ENCODE measurements at places on chromosomes 7 and 10.

GRCh38 chr7:88057655-88058054 lies 123.6 kb downstream of the ADAM22 start:
- DNase-seq, result no peak

GRCh38 chr10:36872702-36873393 lies 252.6 kb upstream of the ANKRD30A start:
- DNase-seq, result no peak

GRCh38 chr10:13019280-13019679 lies 17.8 kb upstream of the CCDC3 start:
- DNase-seq, result no peak

DNA sequence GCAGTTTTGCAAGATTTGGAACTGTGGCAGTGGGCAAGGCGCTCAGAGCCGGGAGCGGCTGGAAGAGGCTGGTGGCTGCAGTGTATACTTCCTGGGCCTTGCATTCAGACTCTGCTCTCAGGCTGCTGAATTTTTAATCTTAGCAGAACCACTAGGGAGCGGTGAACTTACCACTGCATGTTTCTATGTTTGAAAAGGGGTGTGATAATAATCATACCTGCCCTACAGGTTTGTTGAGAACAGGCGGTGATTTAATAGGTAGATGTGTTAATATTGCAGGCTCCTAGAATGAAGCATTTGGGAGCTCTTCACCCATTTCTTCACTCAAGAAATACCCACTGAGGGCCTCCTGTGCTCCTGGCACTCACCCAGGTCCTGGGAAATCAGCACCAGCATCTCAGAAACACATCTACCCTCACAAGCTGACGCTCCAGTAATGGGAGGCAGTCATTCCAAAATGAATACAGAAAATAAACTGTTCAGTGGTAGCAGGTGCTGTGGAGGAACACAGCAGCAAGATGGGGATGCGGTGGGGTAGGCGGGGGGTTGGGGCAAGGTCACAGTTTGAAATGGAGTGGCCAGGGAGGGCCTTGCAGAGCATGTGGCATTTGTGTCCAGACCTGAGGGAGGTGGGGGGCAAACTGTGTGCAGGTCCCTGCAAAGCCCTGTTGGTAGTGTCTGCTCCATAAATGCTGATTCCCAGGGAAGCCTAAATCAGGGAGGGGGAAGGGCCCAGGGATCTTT lies 41.0 kb downstream of the VWA2 start:
- no peak for DNase-seq

- DNase-seq, result peak; percentile 97
Measured at GRCh38 chr7:75878769-75879611, at the start of gene RHBDD2. TSS of gene RHBDD2 (plus strand) at chr7:75879034. CDS start at chr7:75879083, 49 bp downstream.

DNA sequence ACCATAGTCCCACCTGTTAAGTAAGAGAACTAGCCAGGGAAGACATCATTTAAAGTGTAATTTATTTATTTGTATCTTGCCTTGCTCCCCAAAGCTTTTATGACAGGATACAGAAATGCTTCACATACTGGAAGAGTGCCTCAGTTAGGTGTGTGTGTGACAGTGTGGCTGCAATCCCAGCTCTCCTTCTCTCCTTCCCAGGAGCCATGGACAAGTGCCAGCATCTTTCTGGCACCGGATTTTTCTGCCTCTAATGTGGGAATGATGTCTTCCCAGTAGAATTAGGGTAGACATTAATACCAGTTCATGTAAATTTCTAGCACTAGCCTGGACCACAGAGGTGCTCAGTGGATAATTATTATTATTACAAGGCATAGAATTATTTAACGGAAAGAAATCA lies 30.3 kb upstream of the ATXN7L1 start:
- DNase-seq, result no peak

Measured in CD4-positive, alpha-beta T cell treated with Interleukin-15 for 4 hours (primary cell).